NCI-H748 treated with DMSO at 0.1 percent for 48 hours (cell line): ENCODE measurements at places on chromosomes 3 and 15.

- no peak for DNase-seq
Observed at GRCh38 chr3:60228823-60229222, 1022.4 kb downstream of the FHIT start.

DNA sequence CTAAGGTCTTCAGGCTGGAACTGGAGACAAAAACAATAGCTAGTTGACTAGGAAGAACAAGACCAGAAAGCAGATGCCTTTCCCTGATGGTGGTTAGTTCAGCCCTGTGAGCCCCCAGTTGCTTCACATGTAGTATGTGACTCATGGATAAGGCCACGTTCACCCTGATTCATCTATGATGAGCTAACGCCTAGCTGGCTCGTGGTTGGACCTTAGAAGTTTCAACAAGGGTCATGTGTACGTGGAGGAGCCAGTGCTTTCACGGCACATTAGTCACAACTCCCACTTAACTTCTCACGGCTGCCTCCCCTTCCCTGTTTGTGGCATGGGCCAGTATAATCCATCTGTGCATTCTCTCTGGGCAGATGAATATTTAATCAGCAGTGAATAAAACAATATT is 20.6 kb downstream of the COL8A1 start:
- DNase-seq: no peak

DNA sequence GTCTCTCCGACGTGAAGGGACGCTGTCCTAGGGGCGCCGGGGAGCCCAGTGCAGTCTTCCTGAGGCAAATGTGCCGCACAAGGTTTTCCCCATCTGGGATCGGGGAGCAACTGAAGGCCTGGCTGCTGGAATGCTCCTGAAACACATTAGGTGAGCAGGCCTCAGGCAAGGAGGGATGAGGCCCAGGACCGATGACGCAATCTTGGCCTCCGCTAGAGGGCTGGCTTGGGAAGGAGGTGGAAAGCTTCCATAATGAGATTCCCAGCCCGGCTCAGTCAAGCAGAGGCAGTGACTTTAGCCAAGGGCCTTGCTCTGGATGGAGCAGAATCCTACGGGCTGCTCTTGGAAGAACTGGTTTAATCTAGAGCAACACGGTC is 50.8 kb downstream of the CPN2 start:
- DNase-seq: no peak

DNA sequence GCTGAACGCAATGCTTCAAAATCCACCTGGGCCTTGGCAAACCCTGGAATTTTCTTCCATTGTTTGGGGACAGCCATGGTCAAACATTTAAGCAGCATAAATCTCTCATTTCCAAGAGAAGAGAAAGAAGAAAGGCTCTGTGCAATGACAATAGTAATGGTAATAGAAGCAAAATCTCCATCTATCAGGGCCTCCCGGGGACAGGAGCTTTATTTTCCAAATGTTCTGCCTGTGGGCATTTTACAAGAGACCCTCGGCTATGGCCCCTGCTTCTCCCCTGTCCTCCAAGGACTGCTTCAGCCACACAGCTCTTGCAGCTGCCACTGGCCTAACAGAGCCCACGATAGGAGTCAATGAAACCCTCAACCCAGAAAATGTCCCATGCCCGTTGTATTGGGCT is 12.7 kb upstream of the FAM240A start:
- no peak for DNase-seq

DNA sequence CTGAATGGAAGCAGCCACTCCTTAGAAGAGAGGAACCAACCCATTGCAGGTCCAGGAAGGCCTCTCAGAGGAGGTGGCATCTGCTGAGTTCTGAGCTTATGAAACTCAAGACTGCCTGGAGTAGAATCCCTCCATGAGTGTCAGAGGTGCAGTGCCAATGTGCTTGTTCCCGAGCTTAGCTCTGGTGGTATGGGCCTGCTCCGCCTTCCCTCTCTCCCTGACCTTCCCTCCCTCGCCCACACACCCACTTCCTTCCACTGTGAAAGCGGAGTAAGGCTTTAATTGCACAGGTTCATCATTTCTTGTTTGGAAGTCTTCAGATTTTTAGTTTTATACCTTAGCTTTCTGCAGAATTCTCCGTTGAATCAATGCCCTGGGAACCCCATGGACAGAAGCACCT is 208.0 kb upstream of the BHLHE40 start:
- DNase-seq: no peak

- no peak for DNase-seq
Observed at GRCh38 chr15:27222479-27222878, 251.5 kb downstream of the GABRG3 start.

- DNase-seq: no peak
Observed at GRCh38 chr3:157610876-157611535, 107.8 kb upstream of the VEPH1 start.

GRCh38 chr3:126465928-126466544 is 9.7 kb downstream of the ZXDC start:
- no peak for DNase-seq
